ENCODE measurements at places on chromosomes 4 and X.

DNA sequence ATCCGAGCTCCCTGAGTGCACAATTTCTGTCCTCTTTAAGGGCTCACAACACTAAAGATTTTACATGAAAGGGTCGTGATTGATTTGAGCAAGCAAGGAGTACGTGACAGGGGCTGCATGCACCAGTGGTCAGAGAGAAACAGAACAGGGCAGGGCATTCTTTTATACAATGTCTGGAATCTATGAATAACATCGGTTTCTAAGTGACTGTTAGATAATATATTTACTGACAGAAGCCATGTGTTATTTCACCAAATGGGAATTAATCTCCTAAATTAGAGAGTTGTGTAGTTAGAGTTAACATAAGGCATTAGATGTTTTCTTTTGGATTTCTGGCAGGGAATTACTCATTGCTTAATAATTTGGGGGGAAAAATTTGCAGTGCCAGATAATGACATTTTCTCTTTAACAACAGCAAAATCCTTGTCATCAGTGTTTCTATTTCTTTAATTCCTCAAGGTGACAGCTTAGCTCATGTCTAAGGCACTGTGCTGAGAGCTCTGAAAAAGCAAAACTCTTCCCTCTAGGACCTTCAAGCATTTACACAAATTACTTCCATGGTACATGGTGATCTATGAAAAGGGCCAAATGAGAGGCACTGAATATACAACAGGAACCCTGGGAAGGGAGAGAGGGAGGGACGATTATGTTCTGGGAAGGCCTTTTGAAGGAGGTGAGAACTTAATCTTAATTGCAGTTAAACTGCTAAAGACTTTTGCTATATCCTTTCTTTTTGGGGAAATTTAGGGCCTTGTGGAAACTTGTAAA is 145.0 kb downstream of the RTL3 start:
- no peak for DNase-seq

DNA sequence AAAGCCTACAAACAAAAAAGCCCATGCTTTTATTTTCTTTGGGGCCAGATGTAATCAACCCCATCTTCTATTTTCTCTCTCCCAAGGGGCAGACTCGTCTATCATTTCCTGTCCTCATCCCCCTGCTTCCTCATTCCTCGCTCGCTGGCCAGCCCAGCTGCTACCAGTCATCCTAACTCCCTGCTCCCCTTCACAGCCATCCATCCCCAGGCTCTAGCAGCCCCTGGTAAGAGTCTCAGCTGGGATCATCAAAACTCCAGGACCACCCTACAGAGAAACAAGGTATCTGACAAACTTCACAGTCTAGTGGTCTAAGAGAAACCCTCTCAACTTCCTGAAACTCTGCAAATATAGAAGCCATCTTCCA is 23.6 kb downstream of the SH3KBP1 start:
- no peak for DNase-seq

GRCh38 chr4:27048429-27049238 is 188.0 kb downstream of the STIM2 start:
- peak; percentile 75 for DNase-seq

DNA sequence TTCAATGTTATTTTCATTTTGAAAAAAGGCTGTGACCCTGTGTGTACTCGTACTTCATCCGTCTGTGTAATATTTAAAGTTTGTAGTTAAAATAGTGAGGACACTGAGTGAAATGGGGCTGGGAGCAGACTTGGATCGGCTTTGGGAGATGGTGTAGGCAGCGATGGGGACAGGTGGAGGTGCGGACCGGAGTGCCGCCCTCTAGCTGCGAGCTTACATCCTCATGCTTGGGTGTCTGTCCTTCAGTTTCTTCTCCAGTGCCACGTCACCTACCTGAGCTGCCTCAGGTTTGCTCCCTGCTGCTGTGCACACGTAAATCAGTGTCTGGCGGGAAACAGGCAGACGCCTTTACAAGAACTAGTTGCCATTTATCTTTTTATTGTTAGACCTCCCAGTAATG is 146.1 kb downstream of the GPR143 start:
- DNase-seq = no peak

DNA sequence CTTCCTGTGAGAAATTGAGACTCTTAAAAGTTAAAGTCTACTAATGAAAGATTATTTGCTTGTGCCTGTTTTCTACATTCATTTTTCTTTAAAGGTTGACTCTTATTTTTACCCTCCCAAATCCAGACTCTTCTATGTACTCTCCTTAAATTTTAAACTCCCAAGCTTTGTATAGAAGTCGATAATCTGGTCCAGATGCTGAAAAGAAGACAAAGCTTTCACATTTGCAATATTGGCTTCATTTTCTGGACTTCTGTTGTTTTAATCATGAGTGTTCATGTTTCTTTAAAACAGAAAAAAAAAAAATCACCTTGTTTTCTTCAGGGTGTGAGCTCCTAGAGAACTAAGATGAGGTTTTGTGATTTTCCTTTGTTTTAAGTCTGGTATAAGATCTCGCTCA is 53.2 kb upstream of the TBC1D14 start:
- no peak for DNase-seq

DNA sequence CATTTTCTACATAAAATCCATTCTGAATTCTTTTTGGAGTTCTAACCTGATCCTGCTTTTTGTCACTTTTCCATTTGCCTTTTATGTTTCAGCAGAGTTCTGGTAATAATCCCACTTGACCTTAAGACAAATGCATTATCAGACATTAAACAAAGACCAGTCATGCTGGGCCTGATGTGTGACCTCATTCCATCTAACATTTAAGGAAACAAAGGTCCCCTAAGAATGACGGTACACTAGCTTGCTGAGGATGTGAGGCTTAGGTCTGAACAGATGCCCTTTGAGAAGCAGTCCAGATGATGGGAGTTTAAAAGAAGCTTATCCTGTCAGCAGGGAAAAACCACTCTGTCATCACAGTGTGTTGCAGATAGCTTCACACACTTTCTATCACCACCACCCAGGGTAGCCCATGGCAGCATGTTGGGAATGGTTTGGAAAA is 38.1 kb upstream of the PDE5A start:
- no peak for DNase-seq

- no peak for DNase-seq
These were observed 176.2 kb upstream of the PRPS2 start for GRCh38 chrX:12615061-12615460.

- DNase-seq = no peak
These were observed 7.0 kb downstream of the FGFRL1 start for GRCh38 chr4:1018147-1019020.

DNA sequence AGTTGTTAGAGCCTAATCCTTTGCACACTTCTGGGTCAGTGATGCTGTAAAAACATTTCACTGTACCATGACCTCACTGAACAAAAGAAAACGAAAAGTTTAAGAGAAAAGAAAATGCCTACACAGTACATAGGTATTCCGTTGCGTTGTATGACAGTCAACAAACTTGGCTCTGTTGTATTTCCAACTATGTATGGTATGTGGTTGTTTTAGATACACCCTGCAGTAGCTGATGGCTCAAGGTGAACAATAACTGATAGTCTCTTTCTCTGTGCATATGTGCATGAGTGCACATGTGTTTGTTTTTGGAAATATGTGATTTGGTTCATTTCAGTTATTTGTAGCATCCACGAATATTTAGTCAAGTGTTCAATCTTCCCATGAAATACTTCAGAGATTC is 176.0 kb downstream of the BMPR1B start:
- DNase-seq = no peak

DNA sequence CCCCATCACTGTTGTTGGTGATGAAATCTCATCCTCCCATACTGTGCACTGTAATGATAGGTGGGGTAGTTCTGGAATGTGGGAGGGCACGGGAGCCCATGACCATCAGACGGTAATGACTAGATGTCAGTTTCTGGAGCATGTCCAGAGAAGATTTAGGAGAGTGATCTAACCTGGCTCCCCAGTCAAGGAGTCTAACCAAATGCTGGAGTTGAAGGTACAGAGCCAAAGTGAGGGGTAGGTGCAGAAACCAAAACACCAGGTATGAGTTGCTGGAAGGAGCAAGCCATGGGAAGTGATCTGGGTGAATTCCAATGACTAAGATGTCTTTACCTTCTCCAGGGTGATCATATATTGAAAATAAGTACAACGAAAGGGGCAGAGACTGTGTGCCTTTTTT is 296.9 kb downstream of the INPP4B start:
- no peak for DNase-seq

DNA sequence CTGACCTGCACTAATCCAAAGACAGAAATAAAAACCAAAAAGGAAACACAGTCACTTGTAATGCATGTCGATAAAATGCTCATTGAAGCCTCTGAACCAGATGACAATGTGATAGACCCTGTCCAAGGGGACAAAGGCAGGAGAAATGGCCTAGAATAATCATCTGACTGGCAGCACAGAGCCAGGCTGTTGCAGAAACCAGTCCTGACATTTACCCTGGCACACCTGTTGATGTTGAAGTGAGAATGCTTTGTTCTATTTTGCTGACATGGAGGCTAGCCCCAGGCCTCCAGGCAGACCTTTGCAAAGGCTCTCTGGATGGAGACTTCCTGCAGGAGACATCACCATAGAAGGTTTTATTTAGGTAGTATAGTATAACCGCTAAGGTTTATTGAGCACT is 41.0 kb downstream of the TFDP3 start:
- DNase-seq = no peak

- no peak for DNase-seq
These were observed 34.2 kb upstream of the MXRA5 start for GRCh38 chrX:3380603-3381002.

DNA sequence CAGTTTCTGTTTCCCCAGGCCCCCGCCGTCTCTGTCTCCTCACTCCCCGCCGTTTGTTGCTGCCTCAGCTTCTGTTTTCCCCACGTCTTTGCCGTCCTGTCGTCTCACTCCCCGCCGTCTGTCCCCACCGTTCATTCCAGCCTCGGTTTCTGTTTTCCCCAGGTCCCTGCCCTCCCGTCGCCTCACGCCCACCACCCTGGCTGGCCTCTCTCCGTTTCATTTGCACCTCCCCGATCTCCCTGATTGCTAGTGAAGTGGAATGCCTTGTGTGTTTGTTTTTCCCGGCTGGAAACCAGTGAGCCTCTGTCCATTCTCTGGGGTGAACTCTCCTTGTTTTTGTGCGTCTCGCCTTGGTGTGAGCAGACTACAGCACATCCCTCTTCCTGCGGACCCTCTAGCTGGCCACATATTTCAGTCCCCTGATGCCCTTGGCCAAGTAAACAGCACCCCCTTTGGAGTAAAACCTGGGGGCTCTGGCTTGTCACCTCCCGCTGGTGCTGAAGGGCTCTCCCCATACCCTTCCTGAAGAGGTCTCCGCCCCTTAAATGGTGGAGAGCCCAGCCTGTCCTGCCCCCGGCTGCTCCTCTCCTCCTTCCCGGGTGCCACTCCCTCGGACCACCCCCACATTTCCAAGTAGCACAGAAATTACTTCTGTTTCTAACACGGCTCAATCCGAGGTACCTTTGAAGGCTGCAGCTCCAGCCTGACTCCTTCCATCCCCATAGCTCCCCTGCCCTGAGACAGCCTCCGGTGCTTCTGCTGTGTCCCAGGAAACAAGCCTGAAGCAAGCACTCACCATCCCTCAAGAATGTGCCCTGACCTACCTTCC is 13.2 kb downstream of the TMEM175 start:
- DNase-seq = no peak

DNA sequence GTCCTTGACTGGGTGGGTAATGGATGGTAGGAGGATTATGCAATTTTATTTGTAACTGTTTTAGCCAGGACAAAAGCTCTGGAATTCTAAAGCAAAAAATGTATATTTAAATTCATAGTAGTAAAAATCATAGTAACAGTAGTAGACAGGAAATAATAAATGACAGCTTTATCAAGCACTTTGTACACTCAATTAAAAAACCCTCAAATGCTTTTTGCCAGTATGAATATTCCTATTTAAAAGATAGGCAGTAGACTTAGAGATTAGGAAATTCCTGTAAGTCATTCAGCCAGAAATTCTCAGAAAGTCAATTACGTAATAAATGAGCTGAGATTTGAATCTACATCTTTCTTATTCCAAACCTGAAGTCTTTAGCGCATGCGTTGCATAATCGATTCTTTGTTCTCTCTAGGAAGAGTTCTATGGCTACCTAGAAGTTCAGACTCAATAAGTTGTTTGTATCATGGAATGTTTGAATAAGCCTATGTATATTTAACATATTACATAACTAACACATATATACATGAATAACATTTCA is 2.5 kb downstream of the AADAT start:
- DNase-seq = no peak

DNA sequence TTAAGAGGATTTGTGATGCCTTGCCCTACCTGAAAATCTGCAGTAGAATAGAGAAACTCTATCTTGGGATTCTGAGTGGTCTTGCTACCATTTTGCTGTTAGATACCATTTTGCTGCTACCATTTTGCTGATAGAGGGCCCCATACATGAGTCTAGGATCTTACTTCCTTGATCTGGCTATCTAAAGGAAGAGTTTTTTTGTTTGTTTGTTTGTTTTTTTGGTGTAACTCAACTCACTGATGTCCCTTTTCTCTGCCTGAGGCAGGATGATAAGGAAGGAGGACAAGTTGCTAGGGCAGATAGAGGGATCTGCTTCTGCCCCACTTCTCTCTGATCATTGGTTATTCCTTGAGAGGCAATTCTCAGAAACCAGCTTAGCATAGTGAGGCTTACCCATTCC is 31.0 kb downstream of the XK start:
- DNase-seq = no peak

Data from Kasumi-1 (cell line).